ENCODE measurements at places on chromosomes 6 and 20. TPM values are rescaled to one million over a fixed set of nuclear protein-coding genes. Genes with fewer than 3 reads are reported as not detected.

DNA sequence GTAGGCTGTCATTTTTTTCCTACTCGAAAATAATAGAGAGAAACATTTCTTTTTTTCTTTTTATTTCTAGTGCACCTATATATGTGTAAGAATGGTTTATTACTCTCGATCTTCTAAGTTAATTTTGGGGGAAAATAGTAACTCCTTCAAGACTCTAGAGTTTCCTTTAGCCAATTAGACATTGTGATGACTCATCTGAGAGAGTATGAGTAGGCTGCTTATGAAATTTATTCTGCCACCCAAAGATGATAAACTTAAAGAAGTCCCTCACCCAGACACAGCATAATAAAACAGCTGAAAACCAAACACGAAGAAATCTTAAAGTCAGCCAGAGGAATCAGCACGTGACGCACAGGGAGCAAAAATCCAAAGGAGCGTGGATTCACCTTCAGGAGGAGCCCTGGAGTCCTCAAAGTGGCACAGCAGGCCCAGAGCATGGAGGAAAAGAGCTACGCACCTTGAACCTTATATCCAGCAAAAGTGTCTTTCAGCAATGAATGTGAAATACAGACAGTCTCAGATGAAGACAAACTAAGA is 81.9 kb downstream of the ERMARD start:
- H3K27me3 ChIP-seq, result peaks cover 29% of the 10 kb centered on the region
- no peak for DNase-seq
- H3K4me3 ChIP-seq, result no peak overlapping the region
- H3K36me3 ChIP-seq, result no peaks in the 10 kb centered on the region
- peaks cover 13% of the 10 kb centered on the region for H3K4me1 ChIP-seq

- H3K4me3 ChIP-seq, result no peak overlapping the region
- peaks cover 8% of the 10 kb centered on the region for H3K36me3 ChIP-seq
- peaks cover 8% of the 10 kb centered on the region for H3K4me1 ChIP-seq
- H3K27ac ChIP-seq, result no peak overlapping the region
- peaks cover 16% of the 10 kb centered on the region for H3K27me3 ChIP-seq
These were observed 144.7 kb upstream of the ECI2 start for GRCh38 chr6:4280031-4280430.

- no peak for DNase-seq
- H3K27me3 ChIP-seq, result no peaks in the 10 kb centered on the region
- H3K27ac ChIP-seq, result peak overlapping the region; percentile 92
- H3K4me3 ChIP-seq, result no peak overlapping the region
These were observed 110.2 kb downstream of the DACT2 start for GRCh38 chr6:168209420-168209819.

AGER gene
- total RNA-seq, result 26.0 TPM

HLA-DPB1 gene
- 20.4 TPM for total RNA-seq

ROS1 gene
- not detected for total RNA-seq

- peaks cover 9% of the 10 kb centered on the region for H3K4me1 ChIP-seq
- peaks cover 24% of the 10 kb centered on the region for H3K36me3 ChIP-seq
- H3K27ac ChIP-seq, result no peak overlapping the region
- no peaks in the 10 kb centered on the region for H3K27me3 ChIP-seq
- H3K4me3 ChIP-seq, result no peak overlapping the region
- DNase-seq, result no peak
These were observed 41.2 kb downstream of the IGF2R start for GRCh38 chr6:160010067-160010466.

UBD gene
- total RNA-seq, result not detected

DNA sequence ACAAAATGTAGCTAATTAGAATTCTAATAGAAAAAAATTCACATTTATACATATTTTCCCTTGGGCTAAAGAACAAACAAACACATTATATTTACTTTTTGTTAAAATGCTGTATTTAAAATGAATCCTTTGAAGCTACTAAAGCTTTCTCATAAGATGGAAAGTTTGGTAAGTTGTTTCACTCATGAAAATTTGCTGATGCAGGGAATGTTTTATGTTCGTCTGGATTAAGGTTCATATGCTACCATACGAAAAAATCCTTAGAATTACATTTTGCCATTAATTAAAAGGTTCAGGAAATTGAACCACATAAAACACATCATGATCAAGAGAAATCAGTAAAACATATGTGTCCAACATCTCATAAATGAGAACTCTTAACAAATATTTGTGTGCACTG is 62.2 kb downstream of the SMLR1 start:
- no peak overlapping the region for H3K27ac ChIP-seq
- DNase-seq, result no peak
- H3K4me3 ChIP-seq, result no peak overlapping the region
- peaks cover 8% of the 10 kb centered on the region for H3K36me3 ChIP-seq
- H3K4me1 ChIP-seq, result peaks cover 6% of the 10 kb centered on the region

GRCh38 chr6:52588087-52588709 is 11.3 kb upstream of the TRAM2 start:
- H3K27ac ChIP-seq, result no peak overlapping the region
- no peak for DNase-seq
- no peaks in the 10 kb centered on the region for H3K36me3 ChIP-seq
- H3K27me3 ChIP-seq, result no peaks in the 10 kb centered on the region
- H3K4me3 ChIP-seq, result no peak overlapping the region

GRCh38 chr20:62177307-62177706 is 5.5 kb upstream of the MTG2 start:
- peaks cover 12% of the 10 kb centered on the region for H3K36me3 ChIP-seq
- DNase-seq, result no peak
- no peak overlapping the region for H3K4me3 ChIP-seq

RAET1G gene
- not detected for total RNA-seq

BPIFB4 gene
- not detected for total RNA-seq

DNA sequence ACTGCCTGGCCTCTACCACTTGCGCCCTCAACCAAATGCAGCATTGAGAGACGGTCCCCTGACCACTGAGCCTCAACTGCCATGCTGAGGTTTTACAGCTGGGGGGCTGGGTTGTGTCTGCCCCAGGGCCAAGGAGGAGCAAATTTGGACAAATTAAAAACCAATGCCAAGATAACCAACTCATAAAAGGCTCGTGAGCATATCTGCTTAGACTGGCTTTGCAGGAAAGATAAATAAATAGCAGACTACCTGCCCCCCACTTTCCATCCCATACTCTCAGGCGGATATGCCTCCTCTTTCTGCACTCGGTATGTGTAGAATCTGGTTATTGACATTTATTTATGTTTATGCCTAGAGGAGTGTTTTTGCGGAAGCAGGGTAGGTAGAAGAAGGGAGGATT is 76.8 kb downstream of the ZDHHC14 start:
- no peak overlapping the region for H3K27ac ChIP-seq
- H3K27me3 ChIP-seq, result peaks cover 83% of the 10 kb centered on the region
- no peak for DNase-seq
- no peaks in the 10 kb centered on the region for H3K36me3 ChIP-seq
- H3K4me1 ChIP-seq, result peaks cover 35% of the 10 kb centered on the region

OR2H1 gene
- not detected for total RNA-seq

- no peaks in the 10 kb centered on the region for H3K36me3 ChIP-seq
- no peak for DNase-seq
- H3K4me3 ChIP-seq, result no peak overlapping the region
- H3K27ac ChIP-seq, result peak overlapping the region; percentile 60
These were observed 218.9 kb downstream of the EYA2 start for GRCh38 chr20:47113362-47114109.

Data from neural crest cell (in vitro differentiated cells).